ENCODE measurements at places on chromosomes 6 and 20.

GRCh38 chr6:112337209-112337638 is 9.9 kb upstream of the RFPL4B start:
- peak; percentile 52 for DNase-seq

GRCh38 chr6:20341564-20341963 is 60.1 kb upstream of the E2F3 start:
- no peak for DNase-seq

DNA sequence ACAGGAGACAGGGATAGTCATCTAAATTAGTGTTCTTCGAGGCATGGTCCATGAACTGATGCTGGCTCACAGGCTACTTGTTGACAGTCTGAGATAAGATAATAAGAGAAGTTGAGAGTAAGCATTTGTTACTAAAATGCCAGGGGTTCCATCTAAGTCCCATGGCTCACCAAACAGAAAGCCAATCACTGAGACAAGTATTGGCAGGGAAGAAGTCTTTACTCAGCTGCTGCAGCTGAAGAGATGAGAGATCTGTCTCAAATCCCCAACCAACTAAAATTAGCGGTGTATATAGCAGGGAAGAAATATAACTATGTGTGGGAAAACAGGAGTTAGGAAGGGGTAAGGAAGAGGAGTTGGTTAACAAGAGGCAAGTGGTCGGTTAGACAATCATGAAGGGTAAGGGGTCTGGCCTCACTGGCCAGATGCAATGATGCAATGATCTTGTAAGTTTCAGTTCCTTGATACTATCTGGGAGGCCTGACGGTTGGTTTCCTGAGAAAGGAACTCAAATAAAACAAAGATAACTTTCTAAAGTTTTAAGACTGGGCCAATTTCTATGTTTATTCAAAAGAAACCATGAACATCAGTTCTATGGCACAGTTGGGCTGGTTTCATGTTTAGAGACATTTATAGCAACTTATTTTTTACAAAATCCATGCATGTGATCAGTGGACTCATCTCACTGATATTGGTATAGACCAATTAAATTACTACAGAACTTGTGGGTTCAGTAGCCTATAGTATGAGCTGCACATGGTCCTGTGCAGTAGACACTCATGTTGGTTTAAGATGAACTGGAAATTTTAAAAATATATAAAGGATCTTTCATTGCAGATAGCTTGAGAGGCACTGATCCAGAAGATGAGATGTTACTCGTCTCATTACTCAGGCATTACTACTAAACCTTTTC is 9.9 kb upstream of the HEBP2 start:
- DNase-seq = no peak

DNA sequence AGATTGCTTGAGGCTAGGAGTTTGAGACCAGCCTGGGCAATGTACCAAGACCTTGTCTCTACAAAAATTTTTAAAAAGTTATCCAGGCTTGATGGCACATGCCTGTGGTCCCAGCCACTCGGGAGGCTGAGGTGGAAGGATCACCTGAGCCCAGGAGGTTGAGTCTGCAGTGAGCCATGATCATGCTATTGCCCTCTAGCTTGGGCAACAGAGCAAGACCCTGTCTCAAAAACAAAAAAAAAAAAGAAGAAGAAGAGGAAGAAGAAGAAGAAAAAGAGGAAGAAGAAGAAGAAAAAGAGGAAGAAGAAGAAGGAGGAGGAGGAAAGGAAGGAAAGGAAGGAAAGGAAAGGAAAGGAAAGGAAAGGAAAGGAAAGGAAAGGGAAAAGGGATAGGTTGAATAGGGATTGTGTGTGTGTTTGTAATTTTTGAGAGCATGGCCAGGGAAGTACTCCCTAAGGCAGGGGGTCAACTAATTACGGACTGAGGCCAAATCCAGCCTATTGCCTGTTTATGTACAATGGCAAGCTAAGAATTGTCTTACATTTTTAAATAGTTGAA is 43.0 kb upstream of the ZNF217 start:
- DNase-seq = no peak

DNA sequence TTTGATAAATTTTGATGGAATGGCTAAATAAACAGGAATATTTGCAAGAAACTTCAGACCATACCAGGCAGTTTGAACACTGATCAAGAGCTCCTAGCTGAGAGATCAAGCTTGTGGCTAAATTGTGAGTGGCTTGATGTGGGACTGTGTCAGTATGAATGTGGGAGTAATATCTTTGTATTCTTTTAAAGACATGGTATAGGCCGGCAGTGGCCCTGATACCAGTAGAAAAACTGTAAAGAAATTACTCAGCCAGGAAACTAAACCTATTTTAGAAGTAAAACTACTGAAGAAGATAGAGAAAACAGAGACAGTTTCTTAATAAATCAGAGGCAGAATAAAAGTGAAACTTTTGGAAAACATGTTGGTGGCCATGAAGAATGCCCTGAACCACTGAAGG is 608.4 kb upstream of the SYNCRIP start:
- no peak for DNase-seq

DNA sequence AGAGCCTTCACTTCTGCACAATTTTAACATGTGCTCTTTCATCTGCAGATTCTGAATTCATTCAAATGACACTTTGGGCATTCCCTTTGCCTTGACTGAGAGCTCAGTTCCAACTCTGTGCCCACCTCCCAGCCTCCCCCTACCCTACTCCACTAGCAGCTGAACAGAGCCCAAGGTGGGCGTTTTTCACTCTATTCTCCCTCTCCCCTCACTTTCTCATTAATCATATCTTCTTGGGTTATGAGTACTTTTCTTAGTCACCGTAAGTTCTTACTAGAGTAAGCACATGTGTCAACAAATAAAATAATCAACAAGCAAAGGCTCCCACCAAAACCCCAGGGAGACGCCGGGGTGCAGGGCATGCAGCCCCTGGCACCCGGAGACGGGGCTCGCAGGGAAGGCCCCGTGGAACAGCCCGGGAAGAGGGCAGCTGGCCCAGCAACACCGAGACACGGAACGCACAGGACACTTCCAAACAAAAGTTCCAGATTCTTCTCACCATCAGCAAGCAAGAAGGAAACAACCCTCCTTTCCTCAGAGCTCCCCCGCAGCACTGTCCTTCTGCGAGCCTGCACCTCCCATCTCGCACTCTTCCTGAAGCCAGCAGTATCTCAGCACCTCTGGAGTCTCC is 34.1 kb downstream of the TAF4 start:
- no peak for DNase-seq
